ENCODE measurements at places on chromosomes 3 and 15.

DNA sequence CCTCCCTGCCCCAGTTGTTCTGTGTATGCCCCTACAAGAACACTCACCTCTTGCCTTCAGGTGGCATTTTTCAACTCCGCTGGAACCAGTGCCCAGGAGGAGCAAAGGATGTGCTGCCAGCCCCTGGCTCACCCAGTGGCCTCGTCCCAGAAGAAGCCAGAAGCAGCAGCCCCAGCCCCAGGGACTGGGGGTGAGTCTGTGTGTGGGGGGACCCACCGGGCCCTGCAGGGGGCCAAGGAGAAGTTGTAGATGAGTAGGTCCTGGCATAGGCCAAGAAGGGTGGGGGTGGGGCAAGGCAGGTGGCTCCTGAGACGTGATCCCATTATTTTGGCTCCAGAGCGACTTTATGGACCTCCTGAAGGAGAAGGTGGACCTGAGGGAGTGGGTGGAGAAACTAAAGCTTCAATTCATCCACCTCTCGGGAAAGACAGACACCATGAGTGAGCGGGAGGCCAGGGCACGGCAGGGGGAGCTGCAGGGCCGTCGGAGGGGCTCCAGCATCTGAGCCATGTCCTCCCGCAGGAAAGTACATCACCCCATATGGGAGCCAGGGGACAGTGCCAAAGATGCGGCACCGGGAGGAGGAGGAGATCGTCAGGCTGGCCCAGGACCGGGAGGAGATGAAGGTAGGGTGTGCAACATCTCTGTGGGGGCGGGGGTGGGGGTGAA is 29.3 kb downstream of the NGRN start:
- DNase-seq = peak; percentile 33

GRCh38 chr15:83914906-83915305 is 261.0 kb downstream of the ADAMTSL3 start:
- no peak for DNase-seq

DNA sequence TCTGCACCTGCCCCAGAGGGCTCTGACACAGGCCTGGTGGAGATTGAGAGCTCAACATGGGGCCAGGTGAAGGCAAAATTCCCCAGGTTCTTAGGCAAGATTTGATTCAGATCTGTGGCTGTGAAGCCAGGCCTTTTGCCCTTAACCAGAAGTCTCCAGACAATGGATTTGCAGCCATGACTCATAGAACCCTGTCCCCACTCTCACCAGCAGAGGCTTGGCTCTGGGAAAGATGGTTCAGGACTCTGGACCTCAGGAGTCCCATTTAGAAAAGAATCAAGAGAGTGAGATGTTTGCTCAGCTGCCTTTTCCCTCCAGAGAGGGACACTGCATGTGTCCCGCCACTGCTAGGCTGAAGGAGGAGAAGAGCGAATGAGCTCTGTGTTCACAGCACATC is 361.4 kb upstream of the ICE2 start:
- no peak for DNase-seq

DNA sequence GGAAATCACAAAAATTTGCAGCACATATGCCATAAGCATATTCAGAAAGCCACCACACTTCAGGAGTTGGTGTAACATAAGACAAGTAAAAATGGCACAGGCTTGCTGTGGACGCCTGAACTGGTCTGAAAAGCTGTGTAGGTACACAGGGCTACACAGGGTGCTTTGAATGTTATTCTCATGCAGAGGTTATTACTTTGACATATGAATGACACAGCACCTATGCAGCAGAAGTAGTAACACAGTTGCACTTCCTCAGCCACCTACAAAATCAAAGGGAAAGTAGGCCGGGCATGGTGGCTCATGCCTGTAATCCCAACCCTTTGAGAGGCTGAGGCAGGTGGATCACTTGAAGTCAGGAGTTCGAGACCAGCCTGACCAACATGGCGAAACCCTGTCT is 54.5 kb downstream of the OSBPL10 start:
- DNase-seq = no peak

- peak; percentile 19 for DNase-seq
Measured at GRCh38 chr3:150830094-150830681, 67.2 kb upstream of the SIAH2 start.

GRCh38 chr3:46946856-46947545 is 29.5 kb downstream of the CCDC12 start:
- no peak for DNase-seq

DNA sequence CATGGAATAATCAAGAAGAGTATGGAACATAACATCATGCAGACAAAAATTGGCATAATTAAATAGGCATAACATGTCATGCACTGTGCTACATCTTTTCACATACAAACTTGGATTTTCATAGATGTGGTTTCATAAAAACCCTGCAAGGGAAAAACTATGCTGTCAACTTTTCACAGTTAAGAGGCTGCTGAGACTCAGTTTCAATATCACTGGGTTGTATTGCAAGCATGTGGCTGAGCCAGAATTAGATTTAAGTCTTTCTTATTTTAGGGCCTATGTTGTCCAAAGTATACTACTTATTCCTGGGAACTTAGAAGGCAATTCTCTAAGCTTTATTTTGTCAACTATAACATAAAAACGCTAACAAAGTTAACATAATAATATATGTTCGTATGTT is 70.7 kb upstream of the LSAMP start:
- DNase-seq = no peak

GRCh38 chr3:193782276-193782647 is 189.3 kb downstream of the OPA1 start:
- DNase-seq = no peak

DNA sequence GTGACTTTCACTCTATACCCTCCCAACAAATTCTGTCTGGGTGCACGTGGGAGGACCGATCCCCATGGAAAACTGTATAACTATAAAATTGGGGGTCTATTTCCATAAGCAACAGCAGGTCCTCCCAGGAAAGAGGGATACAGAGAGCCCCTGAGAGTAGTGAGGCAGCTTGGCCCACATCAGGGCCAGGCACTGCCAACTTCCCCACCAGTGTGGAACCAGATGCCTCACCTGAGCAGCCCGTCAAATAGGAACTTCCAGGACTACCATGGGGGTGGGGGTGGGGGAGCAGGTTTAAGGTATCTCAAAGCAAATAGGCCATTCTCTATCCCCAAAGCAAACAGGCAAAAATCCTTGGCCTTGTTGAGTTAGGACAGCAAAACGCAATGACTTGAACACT is 33.3 kb upstream of the DUSP7 start:
- no peak for DNase-seq

DNA sequence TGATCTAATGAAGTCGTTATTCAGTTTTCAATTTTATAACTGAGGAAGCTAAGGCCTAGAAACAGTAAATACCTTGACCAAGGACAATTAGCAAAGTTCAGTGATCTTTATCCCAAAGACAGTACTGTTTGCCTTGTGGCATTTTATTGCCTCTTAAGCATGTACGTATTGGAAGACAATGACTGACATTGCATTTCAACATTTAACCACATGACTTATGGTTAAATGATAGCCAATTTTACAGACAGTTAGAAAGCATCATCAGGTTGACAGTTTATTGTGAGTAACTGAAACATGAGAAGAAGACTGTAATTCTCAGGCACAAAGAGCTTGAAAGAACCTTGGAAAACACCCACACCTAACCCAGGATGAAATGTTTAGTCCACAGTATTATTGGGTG is 390.8 kb upstream of the ZNF385D start:
- no peak for DNase-seq

All from WTC11 (cell line).